ENCODE measurements at places on chromosomes 1 and 21.

- DNase-seq: no peak
Measured at GRCh38 chr1:43558346-43558841, 27.7 kb downstream of the PTPRF start.

DNA sequence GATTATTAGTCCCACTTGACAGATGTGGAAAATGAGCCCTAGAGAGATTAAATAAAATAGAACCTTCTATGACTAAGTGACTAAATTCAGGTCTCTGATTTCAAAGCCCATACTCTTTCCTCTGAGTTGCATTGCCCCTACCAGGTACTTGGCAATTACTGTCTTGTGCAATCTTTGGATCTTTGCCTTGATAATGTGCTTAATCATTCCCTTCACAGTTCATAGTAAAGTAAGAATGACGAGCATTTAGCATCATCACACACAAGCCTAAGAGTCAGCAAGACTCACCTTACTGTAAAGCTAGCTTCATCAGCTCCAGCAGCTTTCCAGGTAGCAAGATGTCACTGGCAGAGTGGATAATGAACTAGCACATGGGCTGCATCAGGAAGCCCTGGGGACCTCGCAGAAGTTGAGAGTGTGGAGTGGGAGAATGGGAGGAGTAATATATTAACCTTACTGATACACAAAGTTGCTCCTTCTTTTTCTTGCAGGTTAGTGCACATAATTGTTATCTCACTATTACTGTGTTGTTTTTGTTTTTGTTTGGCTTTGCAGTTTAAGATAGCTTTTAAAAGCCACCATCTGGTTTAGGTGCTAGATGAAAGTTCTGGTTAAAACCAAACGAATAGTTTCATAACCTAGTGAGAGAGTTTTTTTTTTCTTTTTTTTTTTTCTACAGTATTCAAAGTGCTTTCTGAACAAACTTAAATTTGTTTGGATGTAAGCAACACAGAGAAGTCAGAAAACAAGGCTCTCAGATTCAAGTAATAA is 71.8 kb downstream of the PBX1 start:
- DNase-seq: no peak

GRCh38 chr1:164640686-164641352 is 81.8 kb downstream of the PBX1 start:
- no peak for DNase-seq

GRCh38 chr1:86303041-86303690 is 93.0 kb downstream of the ODF2L start:
- DNase-seq: no peak

- DNase-seq: no peak
Measured at GRCh38 chr1:54399765-54400164, 6.4 kb downstream of the SSBP3 start.
